ENCODE measurements at places on chromosomes 11 and 22.

DNA sequence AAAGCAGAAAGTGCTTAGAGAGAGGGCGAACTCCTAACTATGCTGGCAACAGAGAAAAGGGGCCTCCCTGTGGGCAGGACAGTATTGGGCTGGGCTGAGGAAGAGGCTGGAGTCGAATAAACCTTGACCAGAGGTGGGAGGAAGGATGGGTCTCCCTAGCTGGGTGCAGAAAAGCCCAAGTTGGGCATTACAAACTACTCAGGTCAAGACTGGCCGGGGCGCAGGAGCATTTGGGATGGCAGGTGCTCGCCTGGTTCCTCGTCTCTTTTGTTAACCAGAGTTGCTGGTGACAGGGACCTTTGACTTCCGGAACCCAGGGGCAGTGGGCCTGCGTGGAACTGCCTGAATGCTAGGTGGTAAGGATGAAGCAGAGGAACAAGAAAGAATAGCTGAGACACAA is 80.3 kb upstream of the SHISAL1 start:
- H3K27ac ChIP-seq = no peak overlapping the region
- no peaks in the 10 kb centered on the region for H3K4me1 ChIP-seq
- no peaks in the 10 kb centered on the region for H3K36me3 ChIP-seq
- no peak for DNase-seq
- H3K4me3 ChIP-seq = no peak overlapping the region
- peaks cover 12% of the 10 kb centered on the region for H3K27me3 ChIP-seq

- H3K4me3 ChIP-seq = peak overlapping the region; percentile 95
- H3K4me1 ChIP-seq = peaks cover 18% of the 10 kb centered on the region
- H3K27ac ChIP-seq = peak overlapping the region; percentile 79
- H3K36me3 ChIP-seq = no peaks in the 10 kb centered on the region
Measured at GRCh38 chr22:49853981-49854831, 562 bp downstream of the ZBED4 start.

- H3K4me3 ChIP-seq = no peak overlapping the region
- H3K27ac ChIP-seq = no peak overlapping the region
- H3K4me1 ChIP-seq = peaks cover 6% of the 10 kb centered on the region
- H3K36me3 ChIP-seq = no peaks in the 10 kb centered on the region
- no peaks in the 10 kb centered on the region for H3K27me3 ChIP-seq
Measured at GRCh38 chr22:27988704-27989103, 69.6 kb upstream of the PITPNB start.

GRCh38 chr11:6611963-6612212 is 128 bp downstream of the TAF10 start:
- peaks cover 26% of the 10 kb centered on the region for H3K4me1 ChIP-seq
- H3K27ac ChIP-seq = peak overlapping the region; percentile 88
- no peaks in the 10 kb centered on the region for H3K27me3 ChIP-seq
- H3K4me3 ChIP-seq = peak overlapping the region; percentile 74

- no peaks in the 10 kb centered on the region for H3K36me3 ChIP-seq
- no peak overlapping the region for H3K4me3 ChIP-seq
- H3K4me1 ChIP-seq = peaks cover 13% of the 10 kb centered on the region
- H3K27ac ChIP-seq = no peak overlapping the region
- H3K27me3 ChIP-seq = no peaks in the 10 kb centered on the region
Measured at GRCh38 chr11:108112057-108112456, 9.3 kb upstream of the ACAT1 start.

DNA sequence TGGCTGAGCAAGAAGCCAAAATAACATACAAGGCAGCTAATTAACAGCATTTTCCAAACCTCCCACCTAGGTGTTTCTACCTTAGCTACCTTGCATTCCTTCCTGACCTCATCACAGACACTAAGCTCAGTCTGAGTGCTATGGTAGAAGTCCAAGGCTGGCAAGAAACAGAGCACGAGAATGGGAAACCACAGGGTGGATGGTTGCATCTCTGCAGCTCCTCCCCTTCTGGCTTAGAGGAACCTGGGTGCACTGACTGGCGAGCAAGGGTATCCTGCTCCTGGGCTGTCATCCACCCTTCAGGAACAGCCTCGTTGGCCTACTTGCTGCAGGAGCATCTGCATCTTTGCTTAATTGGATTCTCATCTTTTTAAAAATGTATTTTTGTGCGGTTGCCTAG is 73.1 kb upstream of the KIRREL3 start:
- no peak overlapping the region for H3K27ac ChIP-seq
- H3K27me3 ChIP-seq = peaks cover 49% of the 10 kb centered on the region
- H3K36me3 ChIP-seq = no peaks in the 10 kb centered on the region
- H3K4me3 ChIP-seq = no peak overlapping the region
- H3K4me1 ChIP-seq = peaks cover 9% of the 10 kb centered on the region
- peak; percentile 5 for DNase-seq

- H3K4me3 ChIP-seq = peak overlapping the region; percentile 63
- DNase-seq = peak; percentile 88
- H3K4me1 ChIP-seq = 0 out of 2 replicates have a peak, but pooled peaks cover 6% of the 10 kb centered on the region
- H3K27me3 ChIP-seq = peaks cover 16% of the 10 kb centered on the region
Measured at GRCh38 chr22:36587289-36588154, 58.6 kb upstream of the EIF3D start.

- peaks cover 15% of the 10 kb centered on the region for H3K27me3 ChIP-seq
- no peak for DNase-seq
- H3K4me3 ChIP-seq = no peak overlapping the region
- H3K4me1 ChIP-seq = no peaks in the 10 kb centered on the region
- no peak overlapping the region for H3K27ac ChIP-seq
Measured at GRCh38 chr11:2293984-2294925, 7.5 kb downstream of the C11orf21 start.

GRCh38 chr11:126345283-126345682 is 10.2 kb upstream of the ST3GAL4 start:
- peaks cover 53% of the 10 kb centered on the region for H3K4me1 ChIP-seq
- no peaks in the 10 kb centered on the region for H3K36me3 ChIP-seq
- H3K27ac ChIP-seq = peak overlapping the region; percentile 89
- H3K27me3 ChIP-seq = no peaks in the 10 kb centered on the region
- DNase-seq = no peak
- no peak overlapping the region for H3K4me3 ChIP-seq

DNA sequence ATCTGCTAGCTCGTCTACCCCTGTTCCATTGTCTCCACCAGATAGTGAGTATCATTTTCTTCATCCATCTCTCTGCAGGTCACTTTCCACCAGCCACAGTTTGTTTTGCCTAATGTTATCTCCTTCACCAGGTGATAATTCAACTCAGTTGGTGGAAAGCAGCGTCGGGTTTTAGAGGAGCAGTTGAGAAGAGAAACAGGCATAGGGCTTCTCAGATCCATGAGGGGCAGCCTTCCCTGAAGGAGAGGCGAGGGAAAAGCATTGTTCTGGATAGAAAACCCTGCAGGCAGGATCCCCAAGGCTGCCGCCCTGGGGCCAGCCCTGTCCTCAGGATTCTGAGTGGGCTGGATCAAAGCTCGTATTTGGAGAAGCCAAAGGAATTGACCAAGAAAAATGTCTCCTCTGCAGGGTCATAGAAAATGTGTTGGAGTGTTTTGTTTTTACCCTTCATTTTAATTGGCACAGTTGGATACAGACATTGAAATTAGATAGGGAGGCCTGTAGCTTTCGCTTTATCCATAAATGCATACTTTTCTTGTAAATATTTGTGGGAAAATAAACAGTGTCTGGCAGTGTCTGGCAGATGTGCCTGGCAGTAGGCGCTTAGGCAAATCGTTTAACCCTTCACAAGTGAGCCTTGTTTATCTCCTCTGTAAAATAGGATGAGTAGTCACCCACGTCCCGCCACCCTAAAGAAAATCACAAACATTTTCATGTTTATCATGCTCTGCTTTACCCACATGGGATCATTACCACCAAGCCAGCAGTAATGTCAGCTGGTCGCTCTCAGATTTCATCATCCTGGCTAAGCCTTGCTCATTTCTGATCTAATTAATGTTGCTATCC is 73.4 kb upstream of the TTC12 start:
- H3K4me1 ChIP-seq = no peaks in the 10 kb centered on the region
- no peak overlapping the region for H3K4me3 ChIP-seq
- DNase-seq = no peak

DNA sequence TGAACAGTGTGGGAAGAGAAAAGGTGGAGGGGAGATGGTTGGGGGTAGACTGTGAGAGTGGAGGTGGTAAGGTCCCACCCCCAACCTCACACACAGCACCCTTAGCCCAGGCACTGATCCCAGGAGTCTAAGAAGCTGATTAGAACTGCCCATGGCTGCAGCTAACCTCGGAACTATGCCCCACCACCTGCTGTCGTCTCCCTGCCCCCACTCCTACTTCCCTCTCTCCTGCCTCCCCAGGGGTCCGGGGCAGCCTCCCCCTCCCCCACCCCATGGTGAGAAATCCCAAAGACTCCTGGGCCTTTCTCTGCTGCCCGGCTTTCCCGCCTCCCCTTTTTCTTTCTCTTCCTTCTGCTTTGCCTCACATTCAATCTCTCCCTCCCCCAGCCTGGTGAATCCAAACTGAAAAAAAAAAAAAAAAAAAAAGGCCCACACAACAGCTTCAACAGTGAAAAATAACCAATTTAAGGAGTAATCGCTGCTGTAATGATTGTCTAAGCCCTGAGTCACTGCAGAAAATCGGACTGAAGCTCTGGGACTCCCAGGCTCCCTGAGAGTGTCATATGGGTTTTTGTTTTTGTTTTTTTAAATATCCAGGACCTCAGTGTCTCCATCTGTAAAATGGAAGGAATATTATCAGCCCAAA is 9.6 kb upstream of the TP53I11 start:
- H3K27ac ChIP-seq = no peak overlapping the region
- peaks cover 2% of the 10 kb centered on the region for H3K4me1 ChIP-seq
- H3K27me3 ChIP-seq = no peaks in the 10 kb centered on the region
- DNase-seq = peak; percentile 49
- no peak overlapping the region for H3K4me3 ChIP-seq

DNA sequence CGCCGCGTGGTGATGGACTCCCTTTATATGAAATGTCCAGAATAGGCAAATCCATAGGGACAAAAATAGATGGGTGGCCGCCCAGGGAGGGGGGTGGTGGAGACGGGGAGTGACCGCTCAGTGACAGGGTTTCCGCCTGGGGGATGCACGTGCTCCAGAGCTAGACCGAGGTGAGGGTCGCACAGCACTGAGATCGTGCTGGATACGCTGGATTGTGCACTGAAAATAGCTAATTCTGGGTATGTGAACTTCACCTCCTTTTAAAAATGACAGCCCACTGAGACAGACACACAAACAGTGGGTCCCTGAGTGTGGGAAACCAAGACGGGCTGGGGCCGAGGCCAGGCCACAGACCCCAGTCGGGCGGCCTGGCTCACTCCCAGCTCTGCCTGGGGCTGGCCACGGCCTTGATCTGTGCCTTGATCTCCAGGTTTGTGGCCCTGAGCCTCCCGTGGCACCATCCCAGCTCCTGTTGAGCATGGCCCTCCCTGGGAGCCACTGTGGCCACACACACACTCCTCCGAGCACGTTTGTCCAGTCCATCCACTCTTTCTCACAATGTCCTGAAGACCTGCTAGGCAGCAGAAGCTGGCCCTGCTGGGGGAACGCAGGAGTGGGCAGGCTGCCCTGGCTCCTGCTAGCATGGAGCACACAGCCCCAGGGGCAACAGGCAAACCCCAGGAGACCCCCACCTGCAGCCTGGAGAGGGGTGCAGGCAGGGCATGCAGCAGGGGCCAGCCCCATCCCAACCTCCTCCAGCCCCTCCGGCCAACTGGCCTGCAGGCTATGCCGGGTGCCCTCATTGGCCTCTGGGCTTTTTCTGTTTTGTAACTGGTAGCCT is 41.0 kb upstream of the TH start:
- H3K27ac ChIP-seq = no peak overlapping the region
- DNase-seq = no peak
- H3K36me3 ChIP-seq = no peaks in the 10 kb centered on the region
- H3K4me3 ChIP-seq = no peak overlapping the region

DNA sequence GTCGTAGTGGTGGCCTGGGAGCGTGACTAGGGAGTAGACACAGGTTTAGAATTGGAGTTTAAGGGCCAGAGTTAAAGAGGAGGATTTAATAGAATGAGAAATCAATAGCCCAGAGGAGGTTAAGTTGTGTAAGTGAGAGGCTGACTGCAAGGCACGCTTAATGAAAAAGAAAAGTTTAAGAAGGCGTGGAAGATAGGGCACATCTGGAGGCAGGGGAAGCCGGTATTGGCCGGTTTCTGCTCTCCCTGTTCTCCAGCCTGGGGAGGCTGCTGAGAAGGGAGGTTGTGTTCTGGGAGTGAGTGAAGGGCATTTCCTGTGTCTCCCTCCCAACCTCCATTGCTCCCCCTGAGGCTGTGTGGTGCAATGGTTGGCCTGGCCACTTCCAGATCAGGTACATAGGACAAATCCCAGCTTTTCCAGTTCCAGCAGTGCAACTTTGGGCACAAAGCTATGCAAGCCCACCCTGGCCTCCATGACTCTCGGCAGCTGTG is 6.3 kb downstream of the GRIK4 start:
- H3K4me3 ChIP-seq = no peak overlapping the region
- no peaks in the 10 kb centered on the region for H3K36me3 ChIP-seq
- H3K27ac ChIP-seq = no peak overlapping the region
- peaks cover 11% of the 10 kb centered on the region for H3K27me3 ChIP-seq

DNA sequence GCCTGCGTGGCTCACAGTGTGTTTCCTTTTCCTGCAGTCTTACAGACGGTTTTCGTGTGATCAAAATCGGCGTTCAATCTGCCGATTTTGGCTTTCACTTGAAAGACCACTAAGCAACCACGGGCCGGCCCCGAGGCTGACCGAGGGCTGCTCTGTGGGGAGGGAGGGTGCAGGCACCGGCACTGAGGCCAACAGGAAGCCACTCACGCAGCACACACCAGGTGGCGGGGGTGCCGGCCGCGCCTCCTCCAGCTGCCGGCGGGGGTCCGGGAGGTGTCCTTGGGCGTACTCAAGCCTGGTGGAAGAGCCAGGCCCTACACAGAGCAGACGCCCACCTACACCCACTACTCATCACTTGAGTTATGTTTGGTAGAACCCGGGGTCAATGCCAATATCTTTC is 14.3 kb downstream of the TOLLIP start:
- DNase-seq = no peak
- no peaks in the 10 kb centered on the region for H3K36me3 ChIP-seq
- no peak overlapping the region for H3K4me3 ChIP-seq
- peaks cover 11% of the 10 kb centered on the region for H3K4me1 ChIP-seq

- DNase-seq = peak; percentile 90
- no peaks in the 10 kb centered on the region for H3K36me3 ChIP-seq
- peaks cover 19% of the 10 kb centered on the region for H3K4me1 ChIP-seq
- H3K27me3 ChIP-seq = no peaks in the 10 kb centered on the region
Measured at GRCh38 chr22:26364066-26365015, 64.7 kb upstream of the ASPHD2 start.

DNA sequence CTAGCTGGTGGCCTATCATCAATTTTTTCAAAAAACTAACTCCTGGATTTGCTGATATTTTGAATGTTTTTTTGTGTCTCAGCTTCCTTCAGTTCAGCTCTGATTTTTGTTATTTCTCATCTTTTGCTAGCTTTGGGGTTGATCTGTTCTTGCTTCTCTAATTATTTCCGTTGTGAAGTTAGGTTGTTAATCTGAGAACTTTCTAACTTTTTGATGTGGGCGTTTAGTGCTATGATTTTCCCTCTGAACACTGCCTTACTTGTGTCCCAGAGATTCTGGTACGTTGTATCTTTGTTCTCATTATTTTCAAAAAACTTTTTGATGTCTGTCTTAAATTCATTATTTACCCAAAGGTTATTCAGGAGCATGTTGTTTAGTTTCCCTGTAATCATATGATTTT is 19.1 kb downstream of the NARS2 start:
- DNase-seq = no peak
- no peaks in the 10 kb centered on the region for H3K27me3 ChIP-seq
- H3K4me1 ChIP-seq = peaks cover 6% of the 10 kb centered on the region
- H3K4me3 ChIP-seq = no peak overlapping the region

Data from GM23248 (cell line).